Progenitor cell of endocrine pancreas (in vitro differentiated cells): ENCODE measurements at places on chromosomes 5 and 9.

DNA sequence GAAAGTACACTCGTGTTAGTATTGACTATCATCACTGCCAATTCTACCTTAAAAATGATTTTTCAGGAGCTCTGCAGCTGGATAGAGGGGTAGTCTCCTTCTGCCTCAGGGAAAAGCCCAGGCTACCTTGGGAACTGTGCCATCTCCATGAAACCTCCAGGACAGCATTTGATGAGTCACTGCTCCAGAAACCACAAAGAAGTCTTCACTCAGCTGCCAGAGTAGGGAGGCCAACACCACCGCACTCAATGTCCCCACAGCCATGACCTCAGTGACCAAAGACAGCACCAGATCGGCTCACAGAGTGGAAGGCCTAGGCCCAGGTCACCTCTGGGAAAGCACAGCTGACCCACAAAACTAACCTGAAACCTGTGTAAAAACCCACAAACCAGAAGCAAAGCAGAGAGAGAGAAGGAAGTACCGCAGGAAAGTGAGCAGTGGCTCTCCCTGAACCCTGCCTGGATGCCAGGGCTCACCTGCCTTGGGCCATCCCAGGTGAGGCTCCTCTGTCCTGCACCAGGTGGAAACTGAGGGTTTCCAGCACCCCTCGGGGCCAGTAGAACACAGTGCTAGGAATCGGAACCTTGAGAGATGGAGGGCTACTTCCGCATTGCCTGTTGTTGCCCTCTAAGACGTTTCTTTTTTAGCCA is 30.0 kb downstream of the S1PR3 start:
- peak overlapping the region; percentile 26 for H3K27ac ChIP-seq
- H3K36me3 ChIP-seq: no peaks in the 10 kb centered on the region
- no peaks in the 10 kb centered on the region for H3K27me3 ChIP-seq
- H3K4me1 ChIP-seq: peaks cover 15% of the 10 kb centered on the region
- no peak for DNase-seq

DNA sequence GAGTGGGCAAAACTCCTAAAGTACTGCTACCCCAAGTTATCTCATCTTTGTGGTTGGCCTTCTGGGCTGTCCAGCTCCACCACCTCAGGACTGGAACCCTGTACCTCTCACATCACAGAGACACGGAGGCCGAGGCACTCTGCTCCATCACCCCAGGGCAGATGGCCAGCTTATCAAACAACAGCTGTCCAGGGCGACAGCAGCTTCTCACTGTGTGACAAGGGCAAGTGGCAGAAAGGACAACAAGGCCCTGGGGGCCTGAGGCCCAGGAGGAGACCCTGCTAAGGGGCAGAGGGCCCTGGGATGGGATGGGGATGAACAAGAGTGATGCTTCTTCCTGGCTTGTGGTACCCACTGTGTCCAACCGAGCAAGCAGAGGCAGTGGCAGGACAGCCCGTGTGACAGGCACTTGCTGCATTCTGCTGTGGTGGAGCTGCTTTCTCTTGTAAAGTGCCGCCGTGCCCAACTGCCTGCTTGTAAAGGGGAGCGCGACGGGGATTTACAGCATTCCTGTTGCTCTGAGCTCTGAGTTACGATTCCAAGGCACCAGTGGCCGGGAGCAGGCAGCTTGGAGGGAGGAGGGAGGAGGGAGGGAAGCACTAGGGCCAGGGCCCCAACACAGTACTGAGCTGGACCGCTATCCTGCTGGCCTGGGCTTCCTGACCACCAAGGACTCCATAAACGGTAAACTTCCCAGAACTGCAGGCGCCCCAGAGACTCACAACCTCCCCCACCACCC is 71.2 kb downstream of the SHB start:
- H3K36me3 ChIP-seq: no peaks in the 10 kb centered on the region
- H3K27me3 ChIP-seq: no peaks in the 10 kb centered on the region
- H3K4me1 ChIP-seq: peaks cover 9% of the 10 kb centered on the region
- peak overlapping the region; percentile 54 for H3K27ac ChIP-seq
- DNase-seq: no peak

DNA sequence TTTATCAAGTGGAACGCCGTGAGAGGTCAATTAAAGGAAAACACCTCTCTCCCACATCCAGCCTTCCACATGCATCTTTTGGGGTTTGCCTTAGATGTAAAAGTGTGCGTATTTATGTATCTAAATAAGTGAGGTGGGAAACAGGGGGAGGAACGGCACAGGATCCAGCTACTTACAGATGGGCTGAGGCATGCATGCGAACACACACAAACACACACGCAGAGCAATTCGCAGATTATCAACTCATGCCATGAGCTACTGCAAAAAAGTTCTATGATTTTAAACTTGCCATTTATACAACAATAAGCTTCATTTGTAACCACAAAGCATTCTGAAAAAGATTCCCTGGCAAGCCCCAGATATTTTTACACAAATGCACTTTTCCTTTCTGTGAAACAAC is 242.1 kb downstream of the BNC2 start:
- H3K4me3 ChIP-seq: no peak overlapping the region
- H3K36me3 ChIP-seq: no peaks in the 10 kb centered on the region
- no peaks in the 10 kb centered on the region for H3K27me3 ChIP-seq
- no peak for DNase-seq
- peaks cover 17% of the 10 kb centered on the region for H3K4me1 ChIP-seq

DNA sequence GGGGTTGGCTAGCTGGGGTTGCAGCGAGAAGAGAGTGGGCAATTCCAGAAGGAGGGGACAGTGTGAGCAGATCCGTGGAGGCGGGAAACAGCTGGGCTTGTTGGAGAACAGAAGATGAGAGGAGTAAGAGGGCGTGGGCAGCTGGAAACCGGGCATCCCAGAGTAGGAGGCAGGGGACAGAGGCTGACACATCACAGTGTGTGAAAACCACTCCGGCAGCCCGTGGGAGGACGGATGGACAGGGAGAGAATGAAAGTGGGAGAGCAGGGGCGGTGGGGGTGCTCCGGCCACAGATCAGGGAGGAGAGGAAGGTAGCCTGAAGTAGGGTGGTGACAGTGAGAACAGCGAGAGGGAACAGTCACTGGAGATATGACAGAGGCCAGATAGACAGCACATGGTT is 8.3 kb upstream of the PSMB7 start:
- peak overlapping the region; percentile 9 for H3K27ac ChIP-seq
- no peaks in the 10 kb centered on the region for H3K36me3 ChIP-seq
- peaks cover 19% of the 10 kb centered on the region for H3K27me3 ChIP-seq
- H3K4me1 ChIP-seq: no peaks in the 10 kb centered on the region
- no peak overlapping the region for H3K4me3 ChIP-seq

GRCh38 chr9:85142968-85143367 is 473.4 kb downstream of the NTRK2 start:
- H3K27ac ChIP-seq: no peak overlapping the region
- H3K36me3 ChIP-seq: no peaks in the 10 kb centered on the region
- H3K27me3 ChIP-seq: peaks cover 6% of the 10 kb centered on the region
- H3K4me3 ChIP-seq: no peak overlapping the region
- DNase-seq: no peak
